ENCODE measurements at places on chromosomes 13 and 19.

DNA sequence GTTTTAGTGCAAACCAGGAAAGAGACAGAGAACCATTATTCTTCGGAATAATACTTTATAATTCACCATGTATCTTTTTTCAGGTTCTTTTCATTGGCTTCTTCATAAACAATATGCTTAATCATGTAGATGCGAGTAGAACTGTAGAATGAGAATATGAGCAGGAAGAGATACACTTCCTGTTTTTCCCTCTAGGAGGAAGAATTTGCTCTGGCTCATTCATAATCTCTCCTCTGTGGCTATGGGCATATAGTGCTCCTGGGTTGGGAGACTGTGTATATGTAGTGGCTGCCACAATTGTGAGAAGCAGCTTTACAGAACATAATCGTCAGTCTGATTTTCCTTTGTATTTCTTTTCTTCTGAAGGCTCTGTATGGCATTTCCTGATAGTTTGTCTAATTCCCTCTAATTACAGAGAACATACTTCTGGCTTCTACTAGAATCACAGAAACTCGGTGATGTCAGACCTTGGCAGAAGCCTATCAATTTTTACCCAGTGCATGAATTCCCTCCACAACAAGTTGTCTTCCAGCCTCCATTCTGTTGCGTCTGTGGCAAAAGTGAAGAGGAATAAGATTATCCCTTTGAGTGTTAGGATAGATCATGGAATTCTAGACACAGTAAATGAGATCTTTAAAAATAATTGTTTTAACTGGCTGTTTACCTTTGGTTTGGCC lies 2.9 kb upstream of the DCLK1 start:
- DNase-seq: peak; percentile 4

- DNase-seq: no peak
Measured at GRCh38 chr13:36370108-36370429, 23.9 kb upstream of the SPART start.

- no peak for DNase-seq
Measured at GRCh38 chr13:48457578-48458242, 44.8 kb upstream of the LPAR6 start.

DNA sequence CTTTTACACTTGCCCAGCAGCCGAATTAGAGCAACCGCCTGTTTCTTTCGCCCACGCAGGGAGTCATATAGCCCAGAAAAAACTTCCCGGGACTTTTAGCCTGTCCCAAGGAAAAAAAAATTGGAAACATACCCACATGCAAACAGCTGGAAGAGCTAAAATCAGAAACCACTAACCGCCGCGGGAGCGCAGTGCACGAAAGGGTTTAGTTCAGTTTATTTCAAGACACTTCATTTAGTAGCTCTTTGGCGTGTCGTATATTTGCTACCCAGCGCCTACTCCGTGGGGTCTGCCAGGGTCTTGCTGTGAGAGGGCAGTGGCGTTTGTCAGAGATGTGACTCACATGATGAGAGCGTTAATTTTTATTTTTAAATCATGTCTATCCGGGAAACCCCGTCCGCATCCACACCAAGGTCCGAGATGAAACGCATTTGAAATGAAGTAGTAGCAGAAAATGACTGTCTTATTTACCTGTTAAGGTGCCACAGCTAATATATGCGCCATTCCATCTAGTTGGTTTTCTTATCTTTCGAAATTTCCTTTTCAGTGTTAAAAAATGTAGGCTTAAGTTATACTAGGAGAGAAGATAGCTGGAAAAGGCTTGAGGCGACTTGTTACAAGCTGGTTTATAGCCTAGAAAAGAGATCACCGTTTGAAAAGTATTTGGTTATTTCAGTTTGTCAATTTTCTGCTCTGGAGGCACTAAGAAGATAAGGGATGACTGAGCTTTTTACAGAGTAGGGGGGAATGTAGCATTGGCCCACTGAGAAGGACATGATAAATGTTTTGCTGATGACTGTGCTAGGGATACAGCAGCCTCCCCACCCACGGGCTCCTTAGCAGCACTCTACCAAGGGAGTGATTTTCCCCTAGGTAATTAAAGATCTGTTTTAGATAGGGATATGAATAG lies 1.7 kb downstream of the KLF5 start:
- peak; percentile 91 for DNase-seq

DNA sequence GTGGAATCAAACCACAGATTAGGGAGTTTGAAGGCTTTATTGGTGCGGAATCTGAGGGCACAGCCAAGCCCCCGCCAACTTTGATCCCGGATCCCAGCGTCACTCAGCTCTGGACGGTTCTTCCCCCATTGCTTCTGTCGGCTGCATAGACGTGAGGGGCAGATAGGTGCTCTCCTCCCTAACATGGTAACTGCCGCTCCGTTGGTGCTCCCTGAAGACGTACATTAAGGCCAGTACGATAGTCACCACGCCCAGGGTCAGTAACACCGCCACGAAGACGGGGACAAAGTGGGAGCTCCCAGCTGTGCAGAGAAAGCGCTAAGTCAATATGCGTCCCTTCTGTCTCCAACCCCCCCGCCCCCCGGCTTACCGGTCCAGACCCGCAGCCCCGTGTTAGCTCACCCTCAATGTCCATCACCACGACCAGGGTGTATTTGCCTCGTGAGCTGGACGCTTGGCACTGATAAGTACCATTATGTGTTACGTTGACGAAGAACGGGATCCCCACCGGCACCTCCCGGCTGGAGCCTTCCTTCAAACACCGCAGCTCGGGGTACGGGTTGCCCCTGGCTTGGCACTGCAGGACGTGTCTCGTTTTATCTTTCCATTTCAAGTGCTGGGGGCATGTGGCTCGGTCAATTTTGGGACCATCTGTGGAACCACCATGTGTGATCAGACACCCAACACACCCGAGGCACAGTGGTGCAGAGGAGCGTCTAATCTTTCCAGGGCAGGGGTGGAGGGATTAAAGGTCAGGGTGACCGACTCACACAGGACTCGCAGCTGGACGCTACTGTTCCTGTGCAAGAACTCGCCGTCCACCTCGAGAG lies 644 bp upstream of the RAVER1 start:
- no peak for DNase-seq

DNA sequence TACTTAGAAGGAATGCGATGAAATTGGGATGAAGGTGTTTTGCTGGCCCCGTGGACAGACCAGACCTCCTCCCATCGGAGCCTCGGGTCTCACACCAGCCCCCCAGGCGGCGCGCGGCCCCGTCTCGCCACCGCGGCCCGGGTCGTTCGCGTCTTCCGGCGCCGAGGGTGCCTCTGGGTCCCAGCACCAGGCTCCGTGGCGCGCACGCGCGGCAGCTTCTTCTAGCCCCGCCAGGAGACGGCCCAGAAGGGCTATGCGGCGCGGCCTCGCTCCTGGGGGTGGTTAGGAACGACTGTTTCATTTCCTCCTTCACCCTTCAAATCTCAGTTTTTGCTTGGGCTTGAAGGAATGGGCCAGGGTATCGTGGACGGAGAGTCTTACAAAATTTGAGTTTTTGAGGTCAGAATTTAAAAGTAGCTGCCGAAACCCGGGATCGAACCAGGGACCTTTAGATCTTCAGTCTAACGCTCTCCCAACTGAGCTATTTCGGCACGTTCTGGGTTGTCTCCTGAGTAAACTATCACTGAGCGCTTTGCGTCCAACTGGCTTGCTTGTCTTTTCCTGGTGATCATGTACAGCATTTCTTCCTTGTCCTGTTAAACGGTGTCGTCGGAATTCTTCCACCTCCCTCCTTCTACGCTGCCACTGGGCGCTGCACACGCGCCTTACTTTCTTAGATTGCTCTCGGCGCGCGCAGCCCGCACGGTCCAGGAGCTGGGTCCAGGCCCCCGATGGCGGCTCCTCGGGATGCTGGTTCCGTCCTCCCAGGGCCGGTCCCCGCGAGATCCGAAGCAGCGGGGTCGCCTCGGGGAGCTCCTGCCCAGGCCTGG lies 46.5 kb downstream of the TGDS start:
- peak; percentile 97 for DNase-seq

- DNase-seq: no peak
Measured at GRCh38 chr13:46839399-46839798, 42.4 kb upstream of the ESD start.

GRCh38 chr13:105364191-105364590 lies 1171.3 kb downstream of the EFNB2 start:
- no peak for DNase-seq

- no peak for DNase-seq
Measured at GRCh38 chr19:39603825-39604224, 1.5 kb downstream of the LGALS13 start.

DNA sequence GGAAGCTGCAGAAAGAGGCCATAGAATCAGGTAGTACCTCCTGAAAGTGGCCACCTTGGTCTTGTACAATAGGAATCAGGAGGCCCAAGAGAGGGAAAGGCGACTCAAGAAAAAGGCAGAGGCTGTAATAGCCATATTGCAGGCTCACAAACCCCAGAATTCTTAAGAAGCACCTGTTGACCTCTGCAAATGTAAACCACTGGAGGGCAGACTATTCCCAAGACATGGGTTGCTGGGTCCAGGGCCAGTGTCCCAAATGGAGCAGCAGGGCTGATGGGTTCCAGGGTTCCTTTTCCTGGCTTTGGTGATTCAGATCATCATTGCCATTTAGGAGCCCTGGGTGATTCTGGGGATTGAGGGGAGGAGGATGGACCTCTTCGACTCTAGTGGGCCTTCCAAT lies 167.6 kb downstream of the B3GLCT start:
- no peak for DNase-seq

GRCh38 chr19:49497047-49497788 lies 984 bp downstream of the RPS11 start:
- DNase-seq: peak; percentile 64

GRCh38 chr13:34254366-34254765 lies 436.4 kb downstream of the RFC3 start:
- no peak for DNase-seq

DNA sequence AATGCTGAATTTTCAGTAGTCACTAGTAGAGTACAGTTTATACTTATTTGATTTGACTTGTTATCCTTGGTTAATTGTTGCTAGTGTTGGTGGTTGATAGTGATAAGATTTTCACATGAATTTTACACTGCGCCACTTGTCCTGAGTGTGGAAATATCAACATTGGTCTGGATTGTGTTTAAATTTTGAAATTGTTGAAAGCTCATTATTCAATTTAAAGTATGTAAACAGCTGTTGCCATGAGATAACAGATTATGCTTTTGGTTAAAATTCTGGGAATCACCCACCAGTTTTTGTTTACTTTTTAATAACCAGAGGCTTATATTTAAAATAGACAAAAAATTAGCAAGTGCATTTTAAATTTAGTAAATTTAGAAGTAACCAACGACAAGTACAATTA lies 12.3 kb upstream of the TNFSF13B start:
- no peak for DNase-seq

DNA sequence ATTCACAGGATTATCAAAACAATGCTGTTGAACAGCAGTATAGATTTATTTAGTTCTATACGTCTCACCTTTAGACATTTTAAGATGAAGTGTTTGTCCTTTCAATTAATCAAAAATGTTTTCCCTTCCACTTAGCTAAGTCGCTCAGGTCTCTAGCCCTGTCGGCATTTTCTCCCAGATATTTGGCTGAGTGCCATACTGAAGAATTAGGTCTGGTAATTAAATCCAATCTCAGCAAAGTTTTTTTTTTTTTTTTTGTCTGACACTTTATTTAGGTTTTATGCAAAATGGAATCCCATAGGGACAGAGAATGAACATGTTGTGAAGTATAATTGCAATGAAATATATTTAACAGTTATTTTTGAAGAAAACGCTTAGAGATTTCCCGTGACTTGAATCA lies 44.1 kb downstream of the RFC3 start:
- DNase-seq: no peak

DNA sequence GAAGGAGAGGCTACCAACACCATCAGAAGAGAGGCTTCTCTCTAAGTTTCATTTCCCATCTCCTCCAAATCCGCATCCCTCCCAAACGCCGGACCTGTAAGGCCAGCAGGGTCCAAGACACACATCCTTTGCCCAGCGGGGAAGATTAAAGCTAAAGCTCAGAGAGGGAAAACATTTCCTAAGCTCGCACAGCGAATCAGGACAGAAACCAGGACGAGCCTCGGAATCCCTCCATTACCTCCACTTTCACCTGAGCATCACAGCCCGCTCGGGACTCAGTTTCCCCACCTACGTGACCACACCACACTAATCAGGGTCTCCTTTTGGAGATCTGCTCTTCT lies 711 bp upstream of the FOSB start:
- no peak for DNase-seq

DNA sequence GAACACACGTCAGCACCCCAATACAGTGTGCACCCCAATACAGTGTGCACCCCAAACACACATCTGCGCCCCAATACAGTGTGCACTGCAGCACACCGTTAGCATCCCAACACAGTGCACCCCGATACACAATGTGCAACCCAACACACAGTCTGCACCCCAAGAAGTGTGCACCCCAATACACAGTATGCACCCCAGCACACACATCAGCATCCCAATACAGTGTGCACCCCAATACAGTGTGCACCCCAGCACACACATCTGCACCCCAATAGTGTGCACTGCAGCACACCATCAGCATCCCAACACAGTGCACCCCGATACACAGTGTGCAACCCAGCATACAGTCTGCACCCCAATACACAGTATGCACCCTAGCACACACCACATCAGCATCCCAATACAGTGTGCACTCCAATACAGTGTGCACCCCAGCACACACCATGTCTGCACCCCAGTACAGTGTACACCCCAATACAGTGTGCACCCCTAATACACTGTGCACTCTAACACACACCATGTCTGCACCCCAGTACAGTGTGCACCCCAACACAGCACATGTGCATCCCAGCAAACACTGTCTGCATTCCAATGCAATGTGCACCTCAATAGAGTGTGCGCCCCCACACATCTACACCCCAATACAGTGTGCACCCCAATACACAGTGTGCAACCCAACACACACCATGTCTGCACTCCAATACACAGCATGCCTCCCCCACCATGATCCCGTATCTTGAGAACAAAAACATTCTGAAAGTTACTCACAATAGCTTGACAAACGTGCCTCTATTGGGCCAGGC lies 855 bp upstream of the CARS2 start:
- DNase-seq: no peak

DNA sequence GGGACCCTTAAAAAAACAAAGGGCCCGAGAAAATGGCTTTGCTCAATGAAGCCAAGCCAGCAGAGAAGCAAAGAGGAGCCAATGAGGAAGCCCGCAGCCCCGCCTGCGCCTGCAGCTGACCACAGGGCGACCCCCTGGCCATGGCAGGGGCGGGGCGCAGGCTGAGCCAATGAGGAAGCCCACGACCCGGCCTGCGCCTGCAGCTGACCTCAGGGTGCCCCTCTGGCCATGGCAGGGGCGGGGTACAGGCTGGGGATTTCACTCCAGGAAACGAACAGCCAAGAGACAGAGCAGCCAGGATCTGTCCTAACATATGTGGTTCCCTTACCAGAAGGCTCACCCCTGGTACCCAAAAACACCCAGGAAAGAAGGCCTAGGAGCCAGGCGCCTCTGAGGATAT lies 101.4 kb downstream of the STK24 start:
- DNase-seq: no peak

GRCh38 chr13:32267836-32268439 lies 47.2 kb downstream of the ZAR1L start:
- no peak for DNase-seq

Measured in LHCN-M2 (cell line).